GM12878 (cell line): ENCODE measurements at places on chromosomes 7 and 10. TPM values are rescaled to one million over a fixed set of nuclear protein-coding genes. Genes with fewer than 3 reads are reported as not detected.

Gene SH2D4B
- polyA plus RNA-seq: 0.06 TPM in 1 of 2 replicates, not detected in the other

Gene IDI2
- not detected in 2 replicates for polyA plus RNA-seq

Gene PNLIPRP1
- polyA plus RNA-seq: not detected in 2 replicates

Gene RAPGEF5
- 0.52 and 0.88 TPM in 2 replicates for polyA plus RNA-seq

Gene AOAH
- polyA plus RNA-seq: 0.39 and 0.70 TPM in 2 replicates

Gene PTF1A
- polyA plus RNA-seq: not detected in 2 replicates

Gene BTAF1
- 36.9 and 37.4 TPM in 2 replicates for polyA plus RNA-seq

Gene NPSR1
- not detected in 2 replicates for polyA plus RNA-seq

Gene CCDC172
- not detected in 2 replicates for polyA plus RNA-seq

Gene FKBP6
- polyA plus RNA-seq: not detected in 2 replicates

Gene FGL2
- 0.44 TPM in 2 replicates for polyA plus RNA-seq

Gene KMT2E
- polyA plus RNA-seq: 66.2 and 66.7 TPM in 2 replicates

Gene CTAGE8
- 0.15 and 0.38 TPM in 2 replicates for polyA plus RNA-seq

Gene INMT
- polyA plus RNA-seq: not detected in 2 replicates

Gene LIPN
- not detected in 2 replicates for polyA plus RNA-seq

Gene SCART1
- polyA plus RNA-seq: 0.09 and 0.31 TPM in 2 replicates

Gene NEUROG3
- polyA plus RNA-seq: not detected in 2 replicates

Gene PRSS37
- not detected in 2 replicates for polyA plus RNA-seq

Gene SHTN1
- polyA plus RNA-seq: 1.8 and 1.9 TPM in 2 replicates

Gene C7orf25
- 2.0 and 2.5 TPM in 2 replicates for polyA plus RNA-seq

Gene EGR2
- polyA plus RNA-seq: 7.2 and 8.9 TPM in 2 replicates

Gene CXCL12
- polyA plus RNA-seq: 0.55 and 0.86 TPM in 2 replicates
